ENCODE measurements at places on chromosomes 12 and 14. TPM values are rescaled to one million over a fixed set of nuclear protein-coding genes. Genes with fewer than 3 reads are reported as not detected.

The SDR39U1 gene
- 163 TPM for polyA plus RNA-seq

The ZBTB1 gene
- 28.5 TPM for polyA plus RNA-seq

The CDCA3 gene
- 84.9 TPM for polyA plus RNA-seq

The TAS2R43 gene
- polyA plus RNA-seq = 1.6 TPM

The GRIP1 gene
- polyA plus RNA-seq = 2.6 TPM

The GUCY2C gene
- polyA plus RNA-seq = 0.07 TPM

The SAMD15 gene
- polyA plus RNA-seq = 0.45 TPM

The STYK1 gene
- 2.3 TPM for polyA plus RNA-seq

The RNASE2 gene
- not detected for polyA plus RNA-seq
